NCI-H748 treated with DMSO at 0.1 percent for 48 hours (cell line): ENCODE measurements at places on chromosomes 12 and 14.
A peak's percentile ranks its signal among the peaks of the same experiment; 100 is the strongest.

DNA sequence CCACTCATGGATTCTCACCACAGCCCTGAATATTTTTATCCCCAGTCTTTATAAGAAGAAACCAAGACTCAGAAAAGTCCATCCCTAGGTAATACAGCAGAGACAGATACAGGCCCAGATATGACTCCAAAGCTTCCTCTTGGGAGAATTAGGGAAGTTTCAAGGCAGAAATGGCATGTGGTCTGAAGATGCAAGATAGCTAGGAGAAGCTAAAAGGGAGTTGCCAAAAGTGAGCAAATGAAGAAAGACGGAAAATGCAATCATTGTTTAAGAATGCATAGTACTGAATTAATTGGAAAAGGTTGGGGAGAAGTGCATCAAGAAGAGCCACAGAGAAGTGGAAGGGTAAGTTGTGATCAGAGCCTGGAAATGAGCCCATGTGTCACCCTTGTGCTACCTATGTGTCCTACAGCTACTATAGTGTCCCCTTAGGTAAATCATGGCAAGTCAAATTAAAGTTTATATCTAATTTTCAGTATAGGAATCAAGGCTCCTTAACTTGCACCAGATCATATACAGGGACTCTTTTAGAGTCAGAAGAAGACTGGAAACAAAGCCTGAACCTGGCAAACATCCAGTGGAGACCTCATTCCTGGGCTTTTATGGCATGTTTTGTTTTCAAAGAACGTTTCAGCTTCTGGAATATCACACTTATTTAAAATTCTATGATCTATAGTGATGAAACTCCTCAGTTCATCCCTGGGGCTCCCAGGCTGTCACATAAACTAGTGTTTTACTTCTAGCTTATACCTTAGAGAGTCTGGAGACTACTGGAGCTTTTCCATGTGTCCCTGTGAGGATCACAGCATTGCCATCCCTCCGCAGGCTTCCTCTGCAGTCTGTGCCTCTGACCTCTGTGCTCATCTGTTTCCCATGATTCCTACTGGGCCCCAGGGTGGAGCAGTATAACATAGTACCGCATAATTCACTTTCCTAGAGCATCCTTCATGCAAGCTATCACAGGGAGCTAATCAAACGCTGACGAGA lies 189.0 kb upstream of the CDKN3 start:
- no peak for DNase-seq

DNA sequence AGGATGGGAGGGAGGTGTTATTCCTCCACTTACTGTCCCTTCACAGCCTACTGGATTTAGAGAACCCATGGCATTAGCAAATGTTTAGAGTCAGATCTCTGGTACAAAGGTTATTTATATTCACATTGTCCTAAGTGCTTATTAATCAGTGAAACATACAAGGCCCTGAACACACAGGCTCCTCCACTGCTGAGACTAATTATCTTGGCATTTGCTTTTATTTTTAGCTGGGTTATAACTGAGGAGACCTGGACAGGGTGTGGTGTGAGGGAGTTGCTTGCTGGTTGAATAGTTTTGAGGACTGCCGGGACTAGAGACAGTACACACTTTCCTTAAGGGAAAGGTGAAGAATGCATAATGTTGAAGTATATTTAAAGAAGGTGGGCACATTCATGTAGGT lies 77.5 kb downstream of the FIGNL2 start:
- no peak for DNase-seq

DNA sequence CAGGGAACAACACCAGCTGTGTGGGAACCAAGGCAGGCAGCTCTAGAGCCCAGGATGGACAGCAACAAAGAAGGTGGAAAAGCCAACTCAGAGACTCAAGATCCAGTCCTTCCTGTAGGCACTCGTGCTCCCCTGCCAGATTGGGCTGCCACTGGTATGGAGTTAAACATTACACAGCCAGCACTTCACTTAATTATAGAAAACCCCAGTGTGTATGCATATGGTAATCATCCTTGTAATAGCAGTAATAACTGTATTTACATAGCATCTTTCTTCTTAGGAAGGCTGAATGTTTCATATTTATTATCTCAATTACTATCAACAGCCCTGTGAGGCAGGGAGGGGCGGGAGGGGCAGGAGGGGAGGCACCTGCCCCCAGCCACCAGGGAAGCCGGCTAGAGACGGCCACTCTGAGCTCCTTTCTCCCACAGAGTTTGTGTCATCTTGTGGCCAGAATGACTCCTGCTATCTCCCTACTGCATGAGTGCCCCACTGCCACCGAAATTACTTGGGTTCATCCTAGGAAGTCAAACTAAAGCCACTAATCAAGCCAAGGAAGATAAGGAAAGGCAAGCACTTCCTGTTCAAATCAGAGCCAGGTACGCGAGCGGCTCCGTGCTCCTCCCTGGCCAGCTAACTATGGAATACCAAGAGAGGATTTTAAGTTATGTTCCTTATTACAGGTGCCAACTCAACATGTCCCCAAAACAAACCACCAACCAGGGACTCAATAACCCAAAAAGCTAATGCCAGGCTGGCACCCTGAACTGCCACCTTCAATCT lies 15.7 kb upstream of the RAB35 start:
- no peak for DNase-seq

DNA sequence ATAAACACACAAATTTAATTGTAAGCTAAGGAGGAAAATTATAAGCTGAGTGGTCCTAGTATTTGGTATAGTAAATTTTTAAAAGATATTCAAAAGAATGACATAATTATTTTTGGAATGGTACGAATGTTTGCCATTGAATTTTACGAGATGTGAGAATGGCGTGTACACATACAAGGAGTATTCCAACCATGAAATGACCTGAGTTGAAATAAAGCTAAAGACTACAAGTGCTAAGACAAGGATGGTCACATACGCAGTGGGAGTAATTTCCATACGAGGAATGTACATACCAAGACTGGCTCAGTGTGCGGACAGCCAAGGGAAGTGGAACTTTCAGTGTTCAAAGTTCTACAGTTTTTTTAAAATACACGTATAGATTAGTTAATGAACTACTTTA lies 21.1 kb upstream of the ETV6 start:
- no peak for DNase-seq

DNA sequence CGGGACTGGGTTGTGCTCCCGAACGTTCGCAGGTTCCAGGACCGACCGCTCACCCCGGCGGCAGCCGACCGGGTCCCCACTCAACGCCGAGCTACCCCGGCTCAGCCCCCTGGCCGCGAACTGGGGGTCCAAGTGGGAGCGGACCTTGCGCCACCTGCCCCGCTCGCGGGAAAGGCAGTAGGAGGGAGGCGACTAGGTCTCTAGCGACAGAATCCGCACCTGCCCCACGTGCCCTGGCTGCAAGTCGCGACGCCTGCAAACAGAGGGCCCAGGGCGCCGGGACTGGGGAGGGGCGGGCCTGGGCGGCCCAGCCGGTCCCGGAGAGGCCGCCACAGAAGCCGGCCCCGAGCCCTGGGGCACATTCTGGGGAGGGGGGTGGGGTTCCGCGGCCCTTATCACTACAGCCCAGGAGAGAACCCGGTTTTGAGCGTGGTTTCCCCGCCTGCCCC lies 239.2 kb upstream of the CPNE8 start:
- no peak for DNase-seq

DNA sequence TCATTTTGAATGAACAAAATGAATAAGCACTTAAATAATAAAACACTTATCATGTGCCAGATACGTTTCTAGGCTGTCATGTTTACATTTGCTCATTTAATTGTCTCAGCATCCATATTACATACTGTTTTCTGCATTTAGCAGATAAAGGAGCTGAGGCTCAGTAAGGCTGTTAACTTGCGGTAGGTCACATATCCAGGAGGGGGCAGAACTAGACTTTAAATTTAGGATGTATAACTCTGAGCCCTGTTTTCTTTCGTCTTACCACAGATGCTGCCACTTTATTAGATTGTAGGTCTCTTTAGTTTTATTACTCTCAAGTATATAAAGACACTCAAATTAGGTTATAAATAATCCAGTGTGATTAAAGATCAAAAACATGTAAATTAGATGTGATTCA lies 17.7 kb downstream of the IRAK4 start:
- DNase-seq, result peak; percentile 8
